ENCODE measurements at places on chromosomes 2 and 18.

- DNase-seq = no peak
- no peak overlapping the region for H3K4me3 ChIP-seq
- no peak overlapping the region for H3K27ac ChIP-seq
Measured at GRCh38 chr2:231029563-231029962, 7.8 kb upstream of the C2orf72 start.

DNA sequence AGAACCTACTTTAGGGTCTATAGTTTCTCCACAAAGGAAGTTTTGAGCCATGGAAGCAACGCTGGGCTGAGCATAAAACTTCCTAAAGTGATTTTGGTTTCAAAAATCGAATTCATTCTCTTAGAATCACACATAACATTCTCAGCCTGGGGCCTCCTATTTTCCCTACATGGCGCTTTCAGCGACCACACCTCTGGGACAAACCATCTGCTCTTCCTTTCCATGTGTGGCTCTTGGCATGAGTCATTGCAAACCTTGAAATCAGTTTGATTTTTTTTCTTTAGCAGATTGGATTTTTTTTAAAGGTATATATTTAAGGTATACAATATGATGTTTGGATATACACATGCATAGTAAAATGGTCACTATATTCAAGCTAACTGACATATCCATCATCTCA is 72.5 kb upstream of the APCDD1 start:
- no peak for DNase-seq
- no peak overlapping the region for H3K4me3 ChIP-seq
- no peak overlapping the region for H3K27ac ChIP-seq
- H3K36me3 ChIP-seq = no peaks in the 10 kb centered on the region
- H3K4me1 ChIP-seq = no peaks in the 10 kb centered on the region

DNA sequence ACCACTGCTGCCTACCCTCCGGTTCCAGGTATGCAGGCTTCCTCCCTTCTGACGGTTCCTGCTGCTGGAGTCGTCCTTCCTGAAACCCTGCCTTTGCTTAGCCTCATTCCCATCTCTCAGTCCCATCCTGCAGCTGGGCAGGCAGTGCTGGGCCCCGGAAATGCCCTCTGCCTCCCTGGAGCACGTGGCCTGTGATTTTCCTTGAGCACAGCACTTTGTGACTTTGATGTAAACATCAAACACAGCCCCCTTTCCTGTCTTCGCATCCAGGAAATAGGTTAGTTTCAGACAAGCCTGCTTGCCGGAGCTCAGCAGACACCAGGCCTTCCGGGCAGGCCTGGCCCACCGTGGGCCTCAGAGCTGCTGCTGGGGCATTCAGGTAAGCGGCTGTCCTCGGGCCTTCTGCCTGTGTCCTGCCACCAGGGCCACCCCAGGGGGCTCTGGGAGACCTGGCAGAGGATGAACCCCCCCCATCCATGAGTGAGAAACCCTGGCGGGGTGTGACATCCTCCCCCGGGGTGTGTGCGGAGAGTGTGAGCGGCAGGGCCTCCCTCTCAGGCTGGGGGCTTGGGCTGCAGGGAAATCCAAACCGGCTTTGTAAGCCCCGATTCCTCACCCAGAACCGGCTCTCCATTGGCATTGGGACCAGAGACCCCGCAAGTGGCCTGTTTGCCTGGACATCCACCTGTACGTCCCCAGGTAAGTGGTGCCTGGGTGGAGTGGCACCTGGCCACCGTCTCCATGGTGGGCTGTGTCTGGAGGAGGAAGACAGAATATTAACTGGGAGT is at the start of gene ZAP70:
Gene ZAP70 (plus strand): TSS at position 281 of the 788 bp plus-strand sequence. CDS start 10,461 bp downstream, outside the sequence.
- H3K27ac ChIP-seq = no peak within 1 kb of the TSS
- H3K36me3 ChIP-seq = no peaks in the 10 kb centered on the region
- no peak for DNase-seq
- no peak within 1 kb of the TSS for H3K4me3 ChIP-seq

GRCh38 chr2:237597196-237598145 is 6.9 kb upstream of the RAB17 start:
- no peak overlapping the region for H3K4me3 ChIP-seq
- H3K27ac ChIP-seq = no peak overlapping the region
- no peak for DNase-seq
- H3K27me3 ChIP-seq = no peaks in the 10 kb centered on the region

- H3K4me1 ChIP-seq = no peaks in the 10 kb centered on the region
- DNase-seq = no peak
- H3K27me3 ChIP-seq = no peaks in the 10 kb centered on the region
- no peak overlapping the region for H3K27ac ChIP-seq
- H3K36me3 ChIP-seq = no peaks in the 10 kb centered on the region
Measured at GRCh38 chr2:233455006-233455405, 100.7 kb downstream of the DGKD start.

DNA sequence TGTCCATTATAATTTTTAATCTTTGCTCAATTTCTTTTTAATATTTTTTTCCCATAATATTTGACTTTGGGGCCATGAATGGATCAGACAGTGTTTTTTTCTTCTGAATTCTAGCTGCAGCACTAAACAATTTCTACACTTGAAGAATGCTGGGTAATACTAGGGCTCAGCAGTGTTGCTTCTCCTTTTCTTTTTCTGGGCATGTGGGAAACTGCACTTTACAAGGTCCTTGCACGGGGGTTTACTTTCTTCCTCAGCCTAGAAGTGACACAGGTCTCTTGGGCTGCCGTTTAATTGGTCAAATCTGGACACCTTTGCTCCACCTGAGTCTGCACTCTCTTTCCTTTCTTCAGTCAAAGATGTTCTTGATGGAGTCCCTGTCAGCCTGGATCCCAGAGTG is 135.4 kb upstream of the APCDD1 start:
- H3K36me3 ChIP-seq = no peaks in the 10 kb centered on the region
- no peak overlapping the region for H3K4me3 ChIP-seq
- DNase-seq = no peak
- H3K27ac ChIP-seq = no peak overlapping the region
- no peaks in the 10 kb centered on the region for H3K27me3 ChIP-seq

DNA sequence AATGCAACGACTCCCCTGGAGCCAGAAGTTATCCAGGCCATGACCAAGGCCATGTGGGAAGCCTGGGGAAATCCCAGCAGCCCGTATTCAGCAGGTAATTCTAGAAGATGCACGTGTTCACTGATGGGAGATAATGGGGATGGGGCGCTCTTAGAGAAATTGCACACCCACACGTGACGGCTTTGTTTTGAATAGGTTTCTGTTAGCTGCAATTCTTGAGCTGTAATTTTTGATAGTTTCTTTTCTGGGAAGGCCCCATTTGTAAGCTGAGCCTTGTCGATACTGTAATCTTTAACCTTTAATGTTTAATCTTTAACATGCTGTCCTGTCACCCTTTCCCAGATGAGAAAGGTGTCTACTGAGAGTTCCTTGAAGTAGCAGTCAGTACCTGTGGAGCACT is 3.6 kb downstream of the SCLY start:
- peak overlapping the region; percentile 47 for H3K27ac ChIP-seq
- H3K27me3 ChIP-seq = no peaks in the 10 kb centered on the region
- DNase-seq = peak; percentile 54

- H3K36me3 ChIP-seq = no peaks in the 10 kb centered on the region
- no peak overlapping the region for H3K27ac ChIP-seq
- peaks cover 14% of the 10 kb centered on the region for H3K4me1 ChIP-seq
- no peak overlapping the region for H3K4me3 ChIP-seq
- peaks cover 7% of the 10 kb centered on the region for H3K27me3 ChIP-seq
Measured at GRCh38 chr2:240985881-240986786, 12.3 kb upstream of the SNED1 start.

GRCh38 chr2:11658208-11659114 is 11.5 kb downstream of the NTSR2 start:
- H3K27me3 ChIP-seq = no peaks in the 10 kb centered on the region
- no peak for DNase-seq
- peaks cover 6% of the 10 kb centered on the region for H3K4me1 ChIP-seq
- no peak overlapping the region for H3K4me3 ChIP-seq
- H3K27ac ChIP-seq = no peak overlapping the region
